ENCODE measurements at places on chromosomes 12 and 14.

DNA sequence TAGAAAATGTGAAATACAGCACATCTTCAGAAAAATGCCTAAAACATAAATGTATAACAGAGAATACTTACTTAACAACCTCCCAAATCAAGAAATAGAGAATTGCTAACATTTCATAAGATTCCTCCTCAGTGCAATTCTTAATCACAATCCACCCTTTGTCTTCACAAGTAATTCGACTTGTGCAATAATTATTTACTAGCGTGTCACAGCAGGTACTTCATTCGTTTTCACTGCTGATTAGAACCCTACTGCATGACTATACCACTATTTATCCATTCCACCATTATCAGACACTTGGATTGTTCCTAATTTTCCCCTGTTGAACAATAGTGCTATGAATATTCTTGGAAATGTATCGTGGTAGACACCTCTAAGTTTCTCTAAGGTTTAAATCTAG is 64.9 kb upstream of the BBS10 start:
- no peak for DNase-seq

DNA sequence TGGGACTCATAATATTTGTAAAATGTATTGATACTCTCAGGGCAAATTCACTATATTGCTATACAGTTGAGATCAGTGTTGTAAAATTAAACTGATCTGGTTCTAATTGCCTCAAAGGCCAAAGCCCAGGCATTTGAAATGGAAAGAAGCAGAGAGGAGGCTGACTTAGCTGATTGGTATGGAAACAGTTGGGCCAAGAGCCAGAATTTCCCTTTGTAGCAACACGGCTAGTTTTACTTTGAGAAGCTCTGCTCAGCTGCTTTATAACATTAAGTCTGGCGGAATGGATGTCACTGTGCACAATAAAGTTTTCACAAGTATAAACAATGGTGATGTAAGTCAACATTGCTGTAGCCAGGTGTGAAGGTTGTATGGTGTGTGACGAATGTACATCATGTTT is 186.4 kb downstream of the MSRB3 start:
- no peak for DNase-seq

DNA sequence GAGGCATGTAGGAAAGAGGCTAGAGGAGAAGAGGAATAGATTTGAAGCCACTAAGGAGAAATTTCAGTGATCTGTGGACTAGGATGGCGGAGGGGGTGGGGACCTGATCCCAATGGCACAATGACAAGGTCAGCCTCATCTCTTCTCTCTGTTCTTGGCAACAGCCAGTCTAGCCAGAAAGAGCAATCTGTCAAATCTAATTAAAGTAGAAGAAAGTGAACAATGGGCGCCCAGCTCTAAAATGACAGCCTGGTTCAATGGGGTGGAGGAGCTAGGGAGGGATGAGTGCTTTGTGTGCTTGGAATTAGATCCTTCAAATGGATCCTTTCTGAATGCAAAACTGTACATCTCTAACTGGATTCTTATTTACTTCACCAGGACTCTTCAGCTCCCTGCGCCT is 37.2 kb upstream of the TUBA1C start:
- no peak for DNase-seq

GRCh38 chr12:96980991-96981414 is 73.9 kb downstream of the NEDD1 start:
- no peak for DNase-seq

DNA sequence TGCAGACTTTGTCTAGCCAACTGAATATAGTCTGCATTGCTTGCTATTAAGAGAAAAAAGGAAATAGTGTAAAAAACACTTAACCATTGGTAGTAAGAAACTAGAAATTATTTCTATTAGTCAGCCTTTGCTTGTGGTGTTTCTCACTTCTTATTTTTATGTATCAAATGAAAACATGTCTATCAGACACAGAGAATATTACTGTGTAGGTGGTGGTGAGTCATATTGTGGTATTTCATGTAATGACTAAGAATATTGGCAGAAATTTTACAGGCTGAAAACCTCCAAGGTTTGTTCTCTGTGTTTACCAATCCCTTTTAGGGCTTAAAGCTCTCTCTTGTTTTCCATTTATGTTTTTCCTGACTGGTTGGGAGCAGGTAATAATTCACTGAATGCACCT is 87.2 kb downstream of the DAAM1 start:
- DNase-seq = no peak

- DNase-seq = no peak
These were observed 51.9 kb upstream of the A2ML1 start for GRCh38 chr12:8770499-8770898.

Data from CD14-positive monocyte (primary cell).